ENCODE measurements at places on chromosomes 5 and 9.

DNA sequence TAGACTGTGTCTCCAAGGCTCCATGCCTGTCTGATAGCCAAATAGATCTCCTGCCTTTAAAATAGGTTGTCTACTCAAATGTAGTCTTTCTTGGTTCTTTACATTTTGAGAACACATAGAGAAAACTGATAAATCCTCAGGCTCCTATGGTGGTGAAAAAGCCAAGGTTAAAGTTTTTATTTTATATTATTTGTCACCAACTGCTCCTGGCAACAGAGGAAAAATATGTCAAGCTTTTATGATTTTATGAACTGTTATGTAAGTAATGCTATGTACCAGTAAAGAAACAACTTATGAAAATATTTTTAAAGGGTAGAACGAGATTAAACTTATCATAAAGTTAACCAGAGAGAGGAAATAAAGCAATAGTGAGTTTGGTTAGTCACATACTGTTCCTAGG lies 222.8 kb downstream of the NR2F1-AS1 start:
- DNase-seq, result no peak

GRCh38 chr9:95870352-95870751 lies 5.1 kb upstream of the ERCC6L2 start:
- DNase-seq, result no peak

DNA sequence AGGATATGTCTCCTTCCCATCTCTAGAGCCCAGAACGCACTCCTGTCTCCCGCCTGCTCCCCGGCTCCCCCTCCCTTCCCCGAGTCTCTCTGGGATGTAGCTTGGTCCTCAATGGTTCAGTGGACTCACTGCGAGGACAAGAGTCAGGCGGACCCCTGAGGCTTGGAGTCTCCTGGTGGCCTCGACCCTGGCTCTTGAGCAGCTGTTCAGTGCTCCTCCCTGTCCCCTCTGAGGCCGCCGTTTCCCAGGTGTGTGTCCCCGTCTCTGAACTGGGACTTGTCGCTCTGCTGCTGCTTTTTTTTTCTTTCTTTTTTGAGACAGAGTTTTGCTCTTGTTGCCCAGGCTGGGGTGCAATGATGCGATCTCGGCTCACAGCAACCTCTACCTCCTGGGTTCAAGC lies 44.8 kb upstream of the IER5L start:
- DNase-seq, result no peak

DNA sequence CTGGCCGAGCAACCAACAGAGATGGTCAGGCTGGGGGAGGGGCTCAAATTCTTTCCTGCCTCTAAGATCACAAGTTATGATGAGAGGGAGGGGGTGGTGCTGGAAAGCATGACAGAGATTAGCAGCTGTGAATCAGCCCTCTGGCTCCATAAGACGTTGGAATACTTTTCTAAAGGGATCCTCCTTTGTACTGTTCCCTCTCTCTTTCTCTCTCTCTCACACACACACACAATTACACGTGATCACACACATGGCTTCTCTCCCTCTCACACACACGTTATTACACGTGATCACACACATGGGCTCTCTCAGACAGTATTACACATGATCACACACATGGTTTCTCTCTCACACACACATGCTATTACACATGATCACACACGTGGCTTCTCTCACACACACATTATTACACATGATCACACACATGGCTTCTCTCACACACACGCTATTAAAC lies at the start of gene SLC45A2:
SLC45A2 (minus strand) TSS at position 23 of the 454 bp plus-strand sequence. CDS start 110 bp downstream, outside the sequence.
- DNase-seq, result no peak

- DNase-seq, result no peak
Measured at GRCh38 chr9:133572821-133573361, 36.3 kb downstream of the FAM163B start.

GRCh38 chr9:23538461-23539003 lies 287.5 kb downstream of the ELAVL2 start:
- DNase-seq, result no peak

GRCh38 chr5:79845448-79846197 lies 145.4 kb downstream of the MTX3 start:
- DNase-seq, result peak; percentile 58

GRCh38 chr9:137679249-137679648 lies 60.4 kb downstream of the EHMT1 start:
- no peak for DNase-seq

DNA sequence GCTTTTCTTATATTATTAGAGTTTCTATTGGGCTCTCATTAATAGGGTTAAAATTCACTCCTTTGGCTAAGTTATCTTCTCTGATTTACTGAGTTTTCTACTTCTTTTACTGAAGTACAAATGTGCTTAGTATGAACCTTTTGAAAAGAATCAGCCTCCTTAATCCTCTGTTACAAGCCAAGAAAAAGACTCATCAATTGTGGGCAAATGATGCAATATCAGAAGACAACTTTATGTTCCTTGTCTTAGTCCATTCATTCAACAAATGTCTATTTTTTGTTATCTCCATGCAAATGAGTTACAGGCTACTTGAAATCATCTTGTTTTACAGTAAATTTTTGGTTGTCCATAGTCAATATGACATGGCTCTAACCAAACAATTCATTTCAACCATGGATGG lies 40.3 kb downstream of the SNCAIP start:
- DNase-seq, result no peak

DNA sequence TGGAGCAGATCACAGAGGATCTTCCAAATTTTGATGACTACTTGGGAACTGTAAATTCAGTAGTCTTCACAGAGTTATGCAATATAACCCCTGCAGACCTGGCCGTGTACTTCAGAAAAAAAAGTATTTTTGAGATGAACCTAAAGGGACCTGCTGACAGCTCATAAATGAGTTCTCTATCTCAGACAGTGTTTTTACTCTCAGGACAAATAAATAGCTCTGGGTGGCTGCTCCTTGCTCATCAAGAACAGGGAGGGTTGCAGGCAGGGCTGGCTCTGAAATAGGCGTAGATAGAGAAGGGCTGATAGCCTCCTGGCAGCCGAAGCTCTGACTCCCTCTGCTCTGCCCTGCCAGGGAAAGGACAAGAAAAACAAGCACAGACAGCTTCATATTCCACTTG lies 64.8 kb downstream of the PLAC8L1 start:
- no peak for DNase-seq
